Articular chondrocyte of knee joint (primary cell): ENCODE measurements at places on chromosomes 16 and 17. TPM values are rescaled to one million over a fixed set of nuclear protein-coding genes. Genes with fewer than 3 reads are reported as not detected.

The SLFN13 gene
- total RNA-seq, result 0.13 and 0.22 TPM in 2 replicates

The CTDNEP1 gene
- 30.1 and 39.5 TPM in 2 replicates for total RNA-seq

The C16orf96 gene
- 0.11 and 0.13 TPM in 2 replicates for total RNA-seq

The ABCC3 gene
- total RNA-seq, result 25.2 and 25.9 TPM in 2 replicates

The KRTAP1-1 gene
- not detected in 2 replicates for total RNA-seq

The UNC13D gene
- 0.76 and 1.6 TPM in 2 replicates for total RNA-seq

The VMO1 gene
- total RNA-seq, result 0.26 and 1.6 TPM in 2 replicates

The HLF gene
- 0.22 and 0.26 TPM in 2 replicates for total RNA-seq

The GLTPD2 gene
- not detected in 2 replicates for total RNA-seq

The WFIKKN2 gene
- 0.13 and 0.22 TPM in 2 replicates for total RNA-seq

The MTSS2 gene
- total RNA-seq, result 62.7 and 85.7 TPM in 2 replicates

The KRTAP4-4 gene
- total RNA-seq, result not detected in 2 replicates

The CNGB1 gene
- not detected in 2 replicates for total RNA-seq

The STRADA gene
- total RNA-seq, result 31.2 and 37.6 TPM in 2 replicates

The FOXL1 gene
- 2.2 and 2.3 TPM in 2 replicates for total RNA-seq

The GAST gene
- total RNA-seq, result not detected in 2 replicates

The NPTX1 gene
- 0.11 and 0.13 TPM in 2 replicates for total RNA-seq

The TUFM gene
- 62.0 and 81.5 TPM in 2 replicates for total RNA-seq

The CCL1 gene
- total RNA-seq, result not detected in 2 replicates

The MVP gene
- total RNA-seq, result 249 and 324 TPM in 2 replicates
